ENCODE measurements at places on chromosomes 7 and 10. TPM values are rescaled to one million over a fixed set of nuclear protein-coding genes. Genes with fewer than 3 reads are reported as not detected.

Gene CFAP43
- total RNA-seq = 0.16 TPM

Gene PRKCQ
- 3.3 TPM for total RNA-seq

Gene CLDN15
- total RNA-seq = 7.3 TPM

Gene TMEM196
- total RNA-seq = not detected

Gene OPN1SW
- total RNA-seq = not detected

Gene LRMDA
- 3.1 TPM for total RNA-seq

Gene WEE2
- total RNA-seq = not detected

Gene GIGYF1
- 11.8 TPM for total RNA-seq

Gene FBXO24
- 0.24 TPM for total RNA-seq

Gene NUTM2A
- total RNA-seq = 0.08 TPM

Gene FAM221A
- total RNA-seq = 0.46 TPM

Gene MMD2
- total RNA-seq = not detected

Measured in A549 treated with Mapracorat at 1 μM for 4 hours (cell line).